ENCODE measurements at places on chromosomes 2 and 18.

GRCh38 chr2:177784745-177785067 lies 287.9 kb downstream of the PDE11A start:
- no peak for DNase-seq

DNA sequence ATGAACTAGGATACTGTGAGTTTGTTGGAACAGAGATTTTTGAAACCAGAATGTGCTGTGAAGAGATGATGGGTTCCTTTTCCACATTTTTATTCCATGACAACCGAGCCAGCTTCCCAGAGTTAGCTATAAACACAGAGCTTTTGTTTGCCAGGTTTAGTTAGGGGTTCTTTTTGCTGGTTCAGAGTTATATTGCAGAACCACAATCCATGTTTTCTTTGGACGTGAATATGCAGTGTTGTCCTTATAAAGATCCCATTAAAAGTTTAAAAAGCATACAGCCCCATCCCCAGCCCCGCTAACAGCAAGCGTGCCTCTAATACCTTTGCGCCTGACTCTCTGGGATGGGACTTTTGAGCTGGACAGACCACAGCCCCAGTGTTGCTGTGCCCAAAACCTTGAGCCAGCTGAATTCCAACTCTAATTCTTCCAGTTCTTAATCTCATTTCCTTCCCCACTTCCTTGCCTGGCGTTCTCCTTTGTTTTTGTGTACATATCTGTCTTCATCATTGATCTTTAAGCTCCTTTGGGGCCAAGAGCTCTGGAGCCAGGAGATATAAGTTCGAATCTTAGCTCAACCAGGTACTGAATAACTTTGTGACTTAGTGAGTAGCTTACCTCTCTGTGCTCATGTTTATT lies 72.3 kb downstream of the SPATS2L start:
- DNase-seq, result no peak

- no peak for DNase-seq
Observed at GRCh38 chr2:207475546-207475945, 54.2 kb upstream of the CREB1 start.

DNA sequence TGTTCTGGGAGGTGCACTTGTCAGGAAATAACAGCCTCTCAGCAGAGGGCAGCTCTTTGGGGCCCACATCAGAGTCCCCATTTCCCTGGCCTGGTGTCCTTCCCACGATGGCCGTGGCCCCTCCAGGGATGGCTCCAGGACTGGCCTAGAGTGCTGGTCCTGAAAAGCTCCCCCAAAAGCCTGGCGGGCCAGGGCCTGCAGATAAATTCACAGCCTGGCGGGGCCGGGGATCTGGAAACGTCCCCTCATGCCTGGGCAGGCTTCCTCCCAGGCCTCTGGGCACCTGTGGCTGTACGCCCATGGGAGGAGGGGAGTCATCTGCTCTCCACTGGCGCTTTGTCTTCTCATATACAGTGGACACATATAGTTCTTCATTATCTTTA lies 52.6 kb upstream of the HS6ST1 start:
- no peak for DNase-seq

- no peak for DNase-seq
Observed at GRCh38 chr2:120360307-120360855, 14.4 kb downstream of the INHBB start.

DNA sequence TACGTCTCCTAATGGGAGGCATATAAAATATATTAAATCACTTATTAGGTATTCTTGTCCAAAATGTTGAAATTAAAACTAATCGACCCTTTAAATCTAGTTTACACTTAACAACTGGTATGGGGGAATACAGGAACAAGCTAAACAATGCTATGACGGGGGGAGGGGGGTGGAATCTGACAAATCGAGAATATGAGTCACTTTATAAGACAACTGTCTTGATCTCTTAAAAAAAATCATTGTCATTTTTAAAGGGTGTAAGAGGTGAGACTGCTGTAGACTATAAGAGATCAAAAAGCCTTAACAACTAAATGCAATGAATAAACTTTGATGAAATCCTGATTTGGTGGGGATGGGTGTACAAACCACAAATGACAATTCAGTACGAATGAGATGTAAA lies 6.0 kb downstream of the MAP3K2 start:
- DNase-seq, result no peak

- no peak for DNase-seq
Observed at GRCh38 chr18:32195881-32196815, 6.3 kb downstream of the MEP1B start.

DNA sequence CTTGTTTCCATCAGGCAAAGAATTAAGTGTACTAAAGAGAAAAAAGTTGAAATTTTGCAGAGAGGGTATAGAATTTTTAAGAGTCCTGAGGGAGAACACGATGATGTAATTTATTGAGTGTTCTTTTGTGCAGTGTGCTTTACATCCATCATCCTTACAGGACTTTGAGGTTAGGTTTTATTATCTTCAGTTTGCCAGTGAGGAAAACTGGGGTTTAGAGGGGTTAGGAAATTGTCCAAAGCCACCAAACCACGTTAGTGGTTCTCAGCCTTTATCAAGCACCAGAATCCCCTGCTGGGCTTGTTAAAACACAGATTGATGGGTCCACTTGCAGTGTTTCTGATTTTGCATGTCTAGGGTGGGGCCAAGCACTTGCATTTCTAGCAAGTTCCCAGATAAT lies 277.5 kb downstream of the KCNS3 start:
- no peak for DNase-seq

DNA sequence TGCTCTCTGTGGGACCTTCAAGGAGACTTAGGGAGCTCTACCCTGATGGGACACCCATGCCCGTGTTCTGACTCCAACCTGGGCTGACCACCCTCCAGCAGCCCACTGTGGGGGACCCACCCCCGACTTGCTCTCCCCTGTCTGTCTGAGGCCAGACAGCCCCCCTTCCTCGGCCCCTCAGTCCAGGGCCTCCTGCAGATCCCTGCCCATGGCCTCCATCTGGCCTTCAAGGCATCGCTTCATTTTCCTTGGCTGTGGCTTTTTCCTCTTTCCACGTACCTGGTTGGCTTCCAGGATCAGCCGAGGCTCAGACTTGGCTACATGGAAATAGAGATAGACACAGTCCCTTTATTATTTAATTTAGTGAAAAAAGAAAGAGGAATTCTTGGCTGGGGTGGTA lies 290.0 kb downstream of the CYP26B1 start:
- DNase-seq, result no peak

- DNase-seq, result no peak
Observed at GRCh38 chr2:25698752-25699151, 25.4 kb upstream of the DTNB start.

GRCh38 chr2:51705417-51705816 lies 673.5 kb upstream of the NRXN1 start:
- DNase-seq, result no peak

- no peak for DNase-seq
Observed at GRCh38 chr2:148014616-148015015, 5.9 kb downstream of the ORC4 start.

- DNase-seq, result no peak
Observed at GRCh38 chr2:221073326-221074049, 498.6 kb downstream of the EPHA4 start.

DNA sequence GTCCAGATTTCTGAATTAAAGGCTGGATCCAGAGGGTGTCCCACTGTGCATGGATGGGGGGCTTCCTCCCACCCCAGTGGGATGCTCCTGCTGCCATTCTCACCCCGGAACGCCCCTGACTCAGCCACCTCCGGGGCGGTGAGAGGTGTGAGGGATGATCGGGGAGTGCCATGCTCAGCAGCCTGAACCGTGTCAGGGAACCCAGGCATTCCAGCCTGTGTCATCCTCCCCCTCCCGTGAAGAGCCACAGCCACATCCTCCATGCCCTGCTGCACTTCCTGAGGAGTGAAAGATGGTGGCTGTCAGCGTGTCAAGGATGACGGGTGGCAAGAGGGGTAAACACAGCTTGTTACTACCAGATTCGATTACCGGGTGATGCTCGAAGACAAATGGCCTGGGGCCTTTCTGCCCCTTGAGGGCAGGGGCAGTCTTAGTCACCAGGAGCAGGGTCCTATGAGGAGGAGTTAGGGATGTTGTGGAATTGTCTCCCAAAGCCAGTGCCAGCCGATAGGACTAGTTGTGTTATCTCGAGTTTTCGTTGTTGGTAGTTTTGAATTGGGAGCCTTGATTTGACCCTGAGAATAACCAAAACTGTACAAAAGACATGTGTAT lies 80.8 kb downstream of the TCF7L1 start:
- no peak for DNase-seq

DNA sequence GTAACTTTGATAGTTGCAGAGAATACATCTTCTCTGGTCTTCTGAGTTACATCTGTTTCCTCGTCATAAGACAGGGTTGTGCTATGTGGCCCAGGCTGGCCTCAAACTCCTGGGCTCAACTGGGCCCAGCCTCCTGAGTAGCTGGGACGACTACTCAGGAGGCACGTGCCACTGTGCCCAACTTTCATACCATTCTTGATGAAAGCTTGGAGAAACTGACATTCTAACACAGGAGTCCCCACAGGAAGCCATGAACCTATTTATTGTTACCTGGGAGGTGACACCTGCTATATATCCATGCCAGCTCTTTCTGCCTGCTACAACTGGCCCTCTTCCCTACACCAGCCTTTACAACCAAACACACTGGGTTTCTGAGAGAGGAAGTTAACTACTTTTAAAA lies 19.1 kb downstream of the EIF2AK3 start:
- no peak for DNase-seq

- DNase-seq, result no peak
Observed at GRCh38 chr2:121613774-121614173, 35.5 kb downstream of the CLASP1 start.

GRCh38 chr2:33034784-33035183 lies 88.0 kb downstream of the LTBP1 start:
- DNase-seq, result no peak

GRCh38 chr2:40218679-40219078 lies 233.2 kb downstream of the SLC8A1 start:
- no peak for DNase-seq

DNA sequence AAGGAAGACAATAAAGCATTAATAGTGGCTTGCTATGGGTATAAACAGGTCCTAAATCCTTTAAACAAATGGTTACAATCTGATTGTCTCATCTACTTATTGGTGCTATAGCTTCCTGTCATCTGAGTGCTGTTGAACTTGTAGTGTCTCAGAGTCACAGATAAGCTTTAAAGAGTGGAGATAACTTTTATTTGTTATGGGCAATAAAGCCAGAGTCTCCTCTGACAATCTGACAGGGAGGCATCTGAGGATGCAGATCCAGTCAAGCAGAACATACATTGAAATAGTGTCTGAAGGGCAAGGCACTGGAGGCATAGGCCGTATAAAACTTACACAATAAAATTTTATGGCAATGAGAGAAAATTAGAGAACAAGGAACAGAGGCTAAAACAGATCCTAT lies 1132.4 kb upstream of the CDH2 start:
- DNase-seq, result no peak

- no peak for DNase-seq
Observed at GRCh38 chr2:119181791-119182445, 23.4 kb upstream of the C1QL2 start.

- DNase-seq, result no peak
Observed at GRCh38 chr2:147364597-147364996, 480.2 kb upstream of the ACVR2A start.

GRCh38 chr2:201116115-201116958 lies at the start of gene CFLAR:
CFLAR (plus strand) TSS chr2:201116164; CDS start chr2:201129866, 13,702 bp downstream.
- DNase-seq, result peak; percentile 63

DNA sequence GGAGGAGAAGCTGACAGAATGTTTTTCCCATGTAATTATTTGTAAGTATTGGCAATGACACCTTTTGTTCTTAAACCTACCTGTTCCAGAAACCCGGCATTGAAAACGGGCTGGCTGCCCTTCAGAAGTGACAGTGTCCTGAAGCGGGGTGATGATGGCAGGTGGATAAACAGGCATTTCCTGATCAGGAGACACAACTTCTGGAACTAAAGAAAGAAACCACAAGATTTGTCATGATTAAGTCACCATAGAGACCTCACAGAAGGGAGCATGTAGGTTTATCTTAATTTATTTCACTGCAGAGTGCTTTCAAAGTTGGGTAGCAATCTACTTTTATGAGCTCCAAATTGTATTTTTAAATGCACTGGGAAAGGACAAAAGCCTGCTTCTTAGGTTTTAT lies 43.1 kb downstream of the TTN start:
- no peak for DNase-seq

DNA sequence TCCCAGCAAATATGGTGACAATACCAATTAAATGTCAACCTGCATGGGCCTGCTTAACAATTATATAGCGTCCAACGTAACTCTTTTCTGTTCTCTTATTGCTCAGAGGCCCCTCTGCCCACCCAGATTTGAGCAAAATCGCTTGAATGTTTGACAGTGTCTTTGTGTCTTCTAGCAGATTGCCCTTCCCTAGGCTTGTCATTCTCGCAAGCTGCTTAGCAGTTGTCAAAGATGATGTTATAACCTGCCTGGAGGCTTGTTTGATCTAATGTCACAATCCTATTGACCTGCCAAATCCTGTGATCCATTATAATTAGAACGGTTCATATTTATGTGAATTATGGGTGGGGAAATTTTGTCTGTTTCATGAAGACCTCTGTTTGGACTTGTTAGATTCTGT lies 108.8 kb downstream of the FARSB start:
- no peak for DNase-seq

DNA sequence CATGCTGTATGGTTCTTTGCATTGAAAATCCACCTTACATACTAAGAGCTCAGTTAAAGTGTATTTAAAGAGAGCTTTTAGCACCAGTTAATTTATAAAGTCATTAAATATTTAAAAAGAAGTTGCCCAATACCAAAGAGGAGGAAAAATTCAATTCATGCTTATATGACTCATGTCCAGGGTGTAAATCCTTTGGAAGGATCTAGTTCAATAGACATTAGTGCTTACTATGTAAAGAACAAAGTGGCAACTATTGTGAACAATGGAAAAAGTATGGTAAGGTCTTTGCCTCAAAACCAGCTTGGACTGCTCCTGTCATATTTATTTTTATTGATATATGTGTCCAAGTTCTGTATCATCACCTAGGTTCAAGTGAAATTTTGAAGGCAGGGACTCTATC lies 90.5 kb downstream of the SCN9A start:
- no peak for DNase-seq

- no peak for DNase-seq
Observed at GRCh38 chr18:74940856-74941255, 268.1 kb downstream of the PTGR3 start.

GRCh38 chr2:112216167-112216566 lies 38.7 kb downstream of the ZC3H8 start:
- no peak for DNase-seq

DNA sequence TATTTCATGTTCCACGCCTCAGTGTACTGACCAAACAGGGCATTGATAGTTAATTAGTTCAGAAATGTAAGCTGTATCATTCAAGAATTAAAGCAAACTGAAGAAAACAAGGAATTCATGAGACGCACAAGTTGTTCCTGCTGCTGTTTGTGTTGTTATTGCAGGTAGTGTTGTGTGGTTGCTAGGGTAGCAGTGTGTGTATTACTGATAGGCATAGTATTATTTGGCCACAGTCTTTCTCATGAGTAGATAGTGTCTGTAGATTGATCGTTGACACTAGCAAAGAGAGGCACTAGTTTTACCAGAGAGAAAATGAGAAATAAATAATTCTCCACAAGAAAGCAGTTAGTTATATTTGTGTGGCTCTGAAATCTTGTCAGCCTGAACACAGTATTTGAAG lies 548.6 kb downstream of the LRP1B start:
- no peak for DNase-seq

Data from GM12892 (cell line).